ENCODE measurements at places on chromosomes 1 and 21.

- DNase-seq, result no peak
Measured at GRCh38 chr21:27466140-27466539, 499.3 kb upstream of the ADAMTS5 start.

- peak; percentile 95 for DNase-seq
Measured at GRCh38 chr1:248837781-248838356, at the start of gene ZNF672. TSS of gene ZNF672 (plus strand) at chr1:248838224. CDS start at chr1:248847275, 9,051 bp downstream.

GRCh38 chr1:56803561-56804156, 15.5 kb downstream of the FYB2 start:
- no peak for DNase-seq

GRCh38 chr1:101073836-101074235, 48.3 kb upstream of the DPH5 start:
- DNase-seq, result no peak

DNA sequence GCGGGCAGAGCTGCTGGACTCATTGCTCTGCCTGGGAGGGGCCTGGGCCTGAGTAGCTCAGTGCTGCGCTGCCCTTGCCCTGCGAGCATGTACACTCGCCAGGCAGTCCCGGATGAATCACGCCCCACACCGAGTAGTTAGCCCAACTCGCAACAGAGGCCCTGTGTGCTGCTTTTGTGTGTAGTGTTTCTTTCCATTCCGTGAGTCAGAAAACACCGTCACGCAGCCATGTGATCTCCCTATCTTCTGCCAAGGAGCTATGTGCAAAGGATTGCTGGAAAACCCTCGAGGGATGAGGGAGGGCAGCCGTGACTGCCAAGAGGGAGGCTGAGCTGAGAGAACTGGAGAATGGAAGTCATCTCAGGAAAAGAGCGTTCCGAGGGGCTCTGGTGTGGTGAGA, 37.3 kb downstream of the NENF start:
- peak; percentile 75 for DNase-seq

- DNase-seq, result no peak
Measured at GRCh38 chr21:45926281-45926680, 55.3 kb upstream of the COL6A1 start.

- DNase-seq, result no peak
Measured at GRCh38 chr1:55329091-55329490, 113.9 kb upstream of the USP24 start.

DNA sequence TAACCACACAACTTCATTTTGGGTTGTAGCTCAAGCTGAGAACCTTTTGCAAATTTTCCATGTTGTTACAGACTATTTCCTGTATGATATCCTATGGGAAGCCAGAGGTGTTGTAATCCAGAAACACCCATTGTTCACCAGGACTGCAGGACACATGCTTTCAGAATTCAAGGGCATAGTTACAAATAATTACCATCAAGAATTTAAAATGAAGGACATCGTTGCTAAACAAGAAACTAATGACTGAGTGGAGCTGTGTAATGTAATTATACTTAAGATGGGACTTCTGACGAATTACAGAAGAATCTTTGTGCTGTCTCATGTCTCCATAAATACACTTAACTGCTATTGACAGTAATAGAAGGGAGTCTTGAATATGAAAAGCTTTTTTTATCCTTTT, 47.6 kb upstream of the HOOK1 start:
- no peak for DNase-seq

All from smooth muscle cell of the brain vasculature (primary cell).